ENCODE measurements at places on chromosomes 16 and 17.

GRCh38 chr17:77867308-77867781 is 91.2 kb upstream of the TNRC6C start:
- no peak for DNase-seq

GRCh38 chr17:42198897-42199296 is 4.6 kb upstream of the GHDC start:
- DNase-seq = no peak

- DNase-seq = no peak
Observed at GRCh38 chr16:76900285-76901263, 290.4 kb upstream of the MON1B start.

- peak; percentile 76 for DNase-seq
Observed at GRCh38 chr17:61314368-61315078, 85.1 kb upstream of the TBX2 start.

GRCh38 chr17:61168506-61168905 is 231.1 kb upstream of the TBX2 start:
- DNase-seq = no peak

GRCh38 chr17:32940706-32941390 is 12.9 kb downstream of the TMEM98 start:
- DNase-seq = no peak

DNA sequence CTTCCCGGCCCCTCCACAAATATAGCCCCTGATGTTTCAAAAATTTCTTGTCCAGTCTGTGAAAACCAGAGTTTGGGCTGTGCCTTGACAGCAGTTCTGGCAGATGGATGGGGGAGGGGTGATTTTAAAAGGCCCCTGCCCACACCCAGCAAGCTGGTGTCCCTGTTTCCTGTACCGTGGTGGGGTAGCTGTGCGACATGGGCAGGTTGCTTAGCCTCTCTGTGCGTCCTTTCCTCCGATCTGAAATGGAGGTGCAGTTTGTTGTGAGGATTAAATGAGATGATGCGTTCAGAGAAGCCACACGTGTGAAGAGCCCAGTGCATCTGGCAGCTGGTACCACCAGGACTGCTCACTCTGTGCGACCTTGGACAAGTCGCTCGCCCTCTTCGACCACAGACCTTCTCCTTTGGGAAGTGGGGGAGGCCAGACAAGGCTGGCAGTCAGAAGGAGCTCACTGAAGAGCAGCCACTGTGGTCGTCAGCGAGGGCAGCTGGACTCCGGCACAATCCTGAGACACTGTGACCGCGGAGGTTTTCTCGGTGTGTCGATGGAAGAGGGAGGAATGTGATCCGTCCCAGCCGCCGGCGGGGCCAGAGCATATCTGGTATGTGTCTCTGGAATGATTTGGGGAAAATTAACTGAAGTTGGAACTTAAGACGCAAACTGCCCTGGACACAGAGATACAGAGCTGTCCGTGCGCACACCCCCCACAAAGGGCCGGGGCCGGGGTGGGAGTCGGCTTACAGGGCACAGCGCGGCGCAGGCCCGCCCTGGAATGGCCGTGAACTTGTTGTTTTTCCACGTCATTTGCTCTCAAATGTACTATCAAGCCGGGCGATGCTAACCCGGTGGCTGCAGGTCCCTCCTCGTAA is 721 bp upstream of the WFIKKN2 start:
- peak; percentile 42 for DNase-seq

DNA sequence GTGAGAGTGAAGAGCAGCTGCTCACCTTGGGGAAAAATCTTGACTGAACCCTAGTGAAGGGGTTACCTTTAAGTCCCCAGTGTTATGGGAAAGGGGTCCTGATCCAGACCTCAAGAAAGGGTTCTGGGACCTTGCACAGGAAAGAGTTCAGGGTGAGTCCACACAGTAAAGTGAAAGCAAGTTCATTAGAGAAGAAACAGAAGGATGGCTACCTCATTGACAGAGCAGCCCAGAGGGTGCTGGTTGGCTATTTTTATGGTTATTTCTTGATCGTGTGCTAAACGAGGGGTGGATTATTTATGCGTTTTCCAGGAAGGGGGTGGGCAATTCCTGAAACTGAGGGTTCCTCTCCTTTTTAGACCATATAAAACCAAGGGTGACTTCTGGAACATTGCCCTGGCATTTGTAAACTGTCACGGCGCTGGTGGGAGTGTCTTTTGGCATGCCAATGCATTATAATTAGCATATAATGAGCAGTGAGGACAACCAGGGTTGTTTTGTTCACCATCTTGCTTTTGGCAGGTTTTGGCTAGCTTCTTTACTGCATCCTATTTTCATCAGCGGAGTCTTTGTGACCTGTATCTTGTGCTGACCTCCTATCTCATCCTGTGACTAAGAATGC is 58.4 kb downstream of the SMPD3 start:
- DNase-seq = no peak

GRCh38 chr17:1792495-1793446 is 30.9 kb downstream of the SERPINF1 start:
- peak; percentile 55 for DNase-seq

Measured in thyroid gland (tissue), 4 donors.